ENCODE measurements at places on chromosomes 3 and 15.
A peak's percentile ranks its signal among the peaks of the same experiment; 100 is the strongest.

- DNase-seq, result no peak
Measured at GRCh38 chr15:82852941-82853561, 43.6 kb downstream of the WHAMM start.

- DNase-seq, result no peak
Measured at GRCh38 chr3:130831719-130832400, 62.0 kb upstream of the ATP2C1 start.

GRCh38 chr15:52018693-52019393 lies at the start of gene MAPK6:
Gene MAPK6 (plus strand): TSS chr15:52019219. CDS start chr15:52046461, 27,242 bp downstream.
- DNase-seq, result peak; percentile 93

GRCh38 chr15:45083223-45083622 lies 30.7 kb downstream of the DUOX2 start:
- DNase-seq, result no peak

- DNase-seq, result no peak
Measured at GRCh38 chr3:103813955-103814354, 1379.1 kb downstream of the ZPLD1 start.

DNA sequence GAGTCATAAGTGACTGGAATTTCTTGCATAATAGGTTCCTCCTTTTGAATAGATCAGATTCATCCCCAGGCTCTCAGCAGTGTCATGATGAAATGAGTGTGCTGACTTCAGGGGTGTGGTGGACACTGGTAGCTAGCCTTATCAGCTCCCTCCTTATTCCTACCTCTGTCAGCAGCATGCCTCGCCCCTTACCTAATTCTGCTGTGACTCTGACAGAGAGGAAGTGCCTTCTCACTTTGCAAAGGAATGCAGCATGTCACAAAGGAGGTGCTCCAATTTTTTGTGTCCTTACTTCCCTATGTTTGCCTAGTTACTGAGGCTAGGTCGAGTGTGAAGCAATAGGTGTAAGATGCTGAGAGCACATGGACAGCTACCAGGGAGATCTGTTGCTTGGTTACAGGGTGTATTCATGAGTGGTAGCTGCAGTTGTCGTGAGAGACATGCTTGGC lies 90.6 kb downstream of the TNFAIP8L3 start:
- peak; percentile 56 for DNase-seq

DNA sequence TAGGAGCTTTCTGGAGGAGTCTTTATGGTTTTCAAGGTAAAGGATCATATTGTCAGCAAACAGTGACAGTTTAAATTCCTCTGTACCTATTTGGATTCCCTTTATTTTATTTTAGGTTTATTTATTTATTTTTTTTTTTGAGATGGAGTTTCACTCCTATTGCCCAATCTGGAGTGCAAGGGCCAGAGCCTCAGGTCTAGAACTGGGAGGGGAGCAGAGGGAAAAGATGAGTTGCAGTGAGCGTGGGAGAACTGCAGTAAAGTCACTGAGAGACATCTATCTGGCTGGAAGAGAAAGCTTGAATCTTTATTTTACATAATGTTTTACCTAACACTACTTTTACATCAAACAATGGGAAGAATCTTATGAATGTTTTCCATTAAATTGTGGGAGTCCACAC lies 49.5 kb upstream of the GK5 start:
- DNase-seq, result peak; percentile 28

Measured in cardiac fibroblast (primary cell).